ENCODE measurements at places on chromosomes 12 and 14. TPM values are rescaled to one million over a fixed set of nuclear protein-coding genes. Genes with fewer than 3 reads are reported as not detected.

Gene NELL2
- total RNA-seq, result 2.7 TPM

Gene ASCL1
- not detected for total RNA-seq

DNA sequence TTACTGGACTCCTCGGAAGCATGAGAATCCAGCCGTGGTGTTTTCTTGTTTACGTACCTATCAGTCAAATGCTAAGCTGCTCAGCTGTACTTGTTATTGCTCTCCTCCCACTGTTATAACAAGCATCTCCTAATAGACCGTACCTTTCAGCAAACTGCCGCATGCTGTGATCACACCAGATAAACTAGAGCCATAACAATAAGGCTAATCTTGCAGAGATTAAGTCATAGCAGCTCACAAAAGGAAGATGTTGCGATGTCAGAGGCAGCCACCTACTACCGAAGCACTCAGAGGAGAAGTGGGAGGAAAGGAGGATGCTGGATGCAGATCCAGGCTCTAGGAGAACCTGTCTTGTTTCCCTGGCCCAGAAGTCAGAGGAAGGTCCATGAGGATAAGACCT, 196.0 kb downstream of the GALC start:
- no peaks in the 10 kb centered on the region for H3K27me3 ChIP-seq
- H3K36me3 ChIP-seq, result no peaks in the 10 kb centered on the region
- no peak for DNase-seq
- H3K27ac ChIP-seq, result no peak overlapping the region
- H3K4me1 ChIP-seq, result no peaks in the 10 kb centered on the region

DNA sequence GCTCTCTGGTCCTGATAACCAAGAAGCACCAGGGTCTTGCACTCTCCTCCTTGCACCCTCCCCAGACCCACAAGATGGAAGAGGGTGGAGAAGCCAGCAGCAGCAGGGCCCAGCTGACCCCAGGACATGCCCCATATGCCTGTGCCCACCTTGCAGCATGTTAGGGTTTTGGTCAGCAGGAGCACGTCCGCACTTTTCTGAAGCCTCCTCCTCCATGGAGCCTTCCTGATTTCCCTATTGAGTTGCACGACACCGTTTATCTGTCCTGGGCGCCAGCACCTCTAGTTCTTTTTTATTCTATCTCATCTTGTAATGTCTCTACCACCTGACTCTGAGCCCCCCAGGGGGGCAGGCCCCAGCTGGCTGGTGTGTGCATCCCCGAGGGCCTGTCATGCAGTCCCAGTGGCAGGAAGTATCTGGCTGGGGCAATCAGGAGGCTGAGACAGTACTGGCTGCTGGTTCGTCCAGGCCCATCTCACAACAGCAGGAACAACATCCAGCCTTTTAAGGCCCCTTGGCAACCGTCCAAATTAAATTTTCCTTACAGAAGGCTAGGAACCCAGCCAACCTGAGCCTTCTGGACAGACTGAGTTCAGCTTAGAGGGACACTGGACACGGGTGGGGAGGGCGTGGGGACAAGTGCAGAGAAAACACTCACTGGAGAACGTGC, 39.6 kb downstream of the CCDC85C start:
- H3K27ac ChIP-seq, result no peak overlapping the region
- DNase-seq, result no peak
- H3K27me3 ChIP-seq, result no peaks in the 10 kb centered on the region
- no peaks in the 10 kb centered on the region for H3K36me3 ChIP-seq
- peaks cover 27% of the 10 kb centered on the region for H3K4me1 ChIP-seq

GRCh38 chr14:60707858-60708257, 16.3 kb downstream of the SIX4 start:
- DNase-seq, result no peak
- H3K36me3 ChIP-seq, result peaks cover 24% of the 10 kb centered on the region
- no peak overlapping the region for H3K27ac ChIP-seq
- H3K4me1 ChIP-seq, result no peaks in the 10 kb centered on the region

DNA sequence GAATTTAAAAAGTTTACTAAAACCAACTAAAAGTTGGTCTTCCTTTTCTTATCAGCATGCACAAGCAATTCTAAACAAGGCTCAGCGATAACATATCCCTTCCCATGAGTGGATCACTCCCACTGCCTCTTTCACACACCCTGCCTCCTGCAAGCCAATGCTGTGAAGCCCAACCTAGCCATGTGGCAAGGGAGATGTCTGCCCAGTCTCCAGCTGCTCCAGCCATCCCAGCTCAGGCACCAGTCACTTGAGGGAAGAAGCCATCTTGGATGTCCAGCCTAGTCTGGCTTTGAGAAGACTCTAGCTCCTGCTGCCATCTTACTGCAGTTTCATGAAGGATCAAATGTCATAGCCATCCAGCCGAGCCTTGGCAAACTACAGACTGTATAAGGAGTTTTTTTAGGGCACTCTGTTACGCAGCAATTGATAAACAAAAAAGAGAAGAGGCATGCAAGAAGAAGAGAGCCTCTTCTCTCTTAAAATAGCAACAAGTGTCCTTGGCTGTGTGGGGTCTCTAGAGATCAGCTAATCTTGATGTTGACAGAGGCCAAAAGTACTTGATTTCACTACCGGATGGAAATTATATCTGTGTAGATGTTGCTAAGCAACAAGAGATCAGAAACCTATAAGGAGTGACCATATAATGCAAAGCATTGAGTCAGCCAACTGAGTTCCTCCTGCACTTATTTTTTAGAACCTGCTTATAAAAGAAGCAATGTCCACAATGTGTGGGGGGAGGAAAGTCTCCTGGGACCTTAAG, 108.9 kb downstream of the PTCSC3 start:
- no peak for DNase-seq
- H3K4me1 ChIP-seq, result no peaks in the 10 kb centered on the region
- no peaks in the 10 kb centered on the region for H3K27me3 ChIP-seq
- H3K27ac ChIP-seq, result no peak overlapping the region
- H3K4me3 ChIP-seq, result no peak overlapping the region
- no peaks in the 10 kb centered on the region for H3K36me3 ChIP-seq
